Stimulated activated CD4-positive, alpha-beta T cell treated with anti-CD3 and anti-CD28 coated beads, TNF-alpha, amount 100 ng/mL, for 24 hours (primary cell): ENCODE measurements at places on chromosomes 5 and 9.
A peak's percentile ranks its signal among the peaks of the same experiment; 100 is the strongest.

- no peak for DNase-seq
These were observed 563.0 kb upstream of the KLF4 start for GRCh38 chr9:108052431-108053080.

DNA sequence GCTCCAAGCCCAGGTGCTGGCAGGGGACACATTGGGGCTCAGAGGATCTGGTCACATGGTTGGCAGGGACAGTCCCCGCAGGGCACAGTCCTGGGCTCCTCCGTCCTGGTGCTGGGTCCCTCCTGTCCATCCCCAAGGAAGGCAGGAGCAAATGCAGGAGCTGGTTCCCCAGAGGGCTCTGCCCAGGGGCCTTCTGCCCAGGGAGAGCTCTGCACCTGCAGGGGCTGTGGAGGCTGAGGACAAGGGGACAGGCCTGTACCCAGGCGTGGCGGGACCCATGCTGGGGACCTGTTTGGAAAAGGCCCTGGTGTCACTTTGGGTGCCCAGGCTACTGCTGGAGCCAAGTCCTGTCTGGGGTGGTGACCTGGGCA is 7.2 kb downstream of the SPATA31E1 start:
- DNase-seq, result no peak

- no peak for DNase-seq
These were observed 33.1 kb upstream of the ZNF462 start for GRCh38 chr9:106829666-106830408.

DNA sequence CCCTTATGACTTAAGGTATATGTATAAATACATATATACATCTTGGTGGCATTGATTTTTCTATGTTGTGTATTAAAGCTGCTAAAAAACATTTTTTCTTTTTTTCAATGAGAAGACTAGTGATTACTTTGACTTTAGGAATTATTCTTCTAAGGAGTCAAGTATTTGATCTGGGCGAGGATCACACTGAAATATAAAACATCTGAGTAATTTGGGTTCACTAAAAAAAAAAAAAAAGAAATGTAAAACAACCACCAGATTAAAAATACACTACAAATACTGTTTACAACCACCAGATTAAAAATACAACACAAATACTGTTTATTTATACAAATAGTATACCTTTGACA is 9.0 kb downstream of the UBAP1 start:
- no peak for DNase-seq

DNA sequence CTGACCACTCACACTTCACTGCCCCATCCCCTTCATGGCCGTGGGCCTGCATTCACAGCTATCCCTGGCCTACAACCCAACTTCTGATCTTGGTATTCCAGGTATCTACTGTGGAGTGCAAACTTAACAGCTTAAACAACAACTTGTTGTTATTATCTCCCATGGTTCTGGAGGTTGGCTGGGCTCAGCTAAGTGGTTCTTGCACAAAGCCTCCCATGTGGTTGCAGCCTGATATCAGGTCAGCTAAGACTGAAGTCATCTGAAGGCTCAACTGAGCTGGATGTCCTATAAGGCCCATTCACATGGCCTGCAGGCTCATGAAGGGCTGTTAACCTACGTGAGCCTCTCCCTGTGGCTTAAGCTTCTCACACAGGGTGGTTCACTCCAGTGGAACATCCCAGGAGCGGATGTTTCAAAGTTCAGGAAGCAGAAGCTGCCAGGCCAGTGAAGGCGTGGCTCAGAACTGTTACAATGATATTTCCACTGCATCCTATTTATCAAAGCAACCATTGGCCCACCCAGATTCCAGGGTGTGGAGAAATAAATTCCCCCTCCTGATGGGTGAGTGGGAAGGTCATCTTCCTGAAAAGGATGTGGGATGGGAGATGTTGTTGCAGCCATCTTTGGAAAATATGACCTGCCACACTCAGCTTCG is 30.0 kb upstream of the TRIO start:
- DNase-seq, result no peak

DNA sequence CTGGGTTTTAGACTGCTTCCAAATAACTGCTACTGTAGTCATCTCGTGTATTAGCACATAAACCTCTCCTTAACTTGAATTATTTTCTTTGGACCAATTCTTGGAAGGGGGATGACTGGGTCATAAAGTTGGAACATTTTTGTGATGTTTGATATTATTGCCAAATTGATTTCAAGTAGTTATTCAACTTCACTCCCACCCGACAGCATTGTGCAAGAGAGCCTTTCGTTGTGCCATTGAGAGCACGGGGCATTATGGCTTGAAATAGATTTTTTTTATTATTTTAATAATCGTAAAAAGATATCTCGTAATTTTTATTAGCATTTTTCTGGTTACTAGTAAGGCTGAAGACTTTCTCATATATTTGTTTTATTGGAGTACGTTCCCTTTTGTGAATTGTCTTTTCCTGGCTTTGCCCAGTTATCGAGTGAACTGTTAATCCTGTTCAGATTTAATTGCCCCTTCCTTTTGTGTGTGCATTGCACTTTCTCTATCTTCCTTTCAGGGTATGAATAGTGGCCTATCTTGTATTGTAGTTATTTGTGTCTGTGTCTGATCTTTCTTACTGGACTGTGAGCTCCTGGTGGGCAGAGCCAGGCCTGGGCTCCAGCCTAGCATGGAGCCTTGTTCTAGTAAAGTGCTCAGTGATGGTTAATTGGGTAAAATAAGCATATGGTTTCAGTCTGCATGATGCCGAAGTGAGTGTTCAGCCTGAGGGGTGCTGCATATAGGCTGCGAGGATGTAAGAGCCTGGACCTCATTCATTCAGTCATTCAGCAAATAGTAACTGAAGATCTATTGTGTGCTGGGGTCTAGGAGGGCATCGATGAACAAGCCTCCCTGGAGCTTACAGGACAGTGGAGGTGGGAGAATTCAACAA is 93.5 kb upstream of the SHB start:
- no peak for DNase-seq

DNA sequence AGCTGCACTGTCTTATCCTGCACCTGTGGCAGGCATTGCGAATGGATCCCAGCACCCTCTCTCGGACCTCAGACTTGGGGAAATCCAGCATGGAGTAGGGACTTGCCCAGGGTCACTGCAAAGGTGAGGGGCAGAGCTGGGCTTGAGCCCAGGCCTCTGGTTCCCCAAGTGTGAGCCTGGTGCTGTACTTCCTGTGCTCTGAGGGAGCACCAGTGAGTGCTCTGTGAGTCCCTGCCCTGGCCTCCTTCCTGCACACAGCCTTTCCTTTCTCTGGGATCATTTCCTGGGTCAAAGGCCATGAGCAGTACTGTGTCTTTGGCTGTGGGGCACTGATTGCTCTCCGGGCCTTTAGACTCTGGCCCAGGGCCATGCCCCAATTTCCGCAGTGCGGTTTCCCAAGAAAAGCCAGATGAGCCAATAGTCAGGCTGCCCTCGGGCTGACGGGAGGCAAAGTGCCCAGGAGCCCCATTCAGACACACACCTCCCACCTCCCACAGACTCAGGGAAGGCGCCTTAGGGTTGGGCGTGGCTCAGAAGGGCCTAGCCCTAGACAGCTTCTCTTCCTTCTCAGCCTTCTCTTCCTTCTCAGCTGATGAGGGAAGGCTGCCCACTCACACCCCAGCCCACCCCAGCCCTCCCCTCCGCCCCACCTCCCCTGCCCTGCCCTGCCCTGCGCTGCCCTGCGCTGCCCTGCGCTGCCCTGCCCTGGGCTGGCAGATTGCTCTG is 23.3 kb upstream of the TRIM14 start:
- DNase-seq, result no peak

DNA sequence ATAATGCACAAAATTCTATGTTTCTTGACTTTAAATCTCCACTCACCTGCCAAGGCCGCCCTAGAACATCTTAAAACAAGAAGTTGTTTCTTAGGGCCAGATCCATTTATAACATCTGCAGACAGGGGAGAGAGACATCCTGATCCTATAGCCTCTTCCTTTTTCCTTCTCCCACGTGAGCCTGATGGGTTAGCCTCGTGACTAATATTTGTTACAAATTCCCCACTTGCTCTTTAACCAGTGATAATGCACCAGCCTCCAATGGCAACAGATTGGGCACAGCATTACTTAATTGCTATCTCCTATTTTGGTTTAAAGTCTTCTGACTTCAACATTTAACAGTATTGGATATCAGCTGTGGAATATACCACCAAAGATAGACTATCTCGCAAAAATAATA is 196.5 kb downstream of the GADD45G start:
- DNase-seq, result no peak

- DNase-seq, result no peak
These were observed 31.6 kb downstream of the NEURL1B start for GRCh38 chr5:172672681-172673080.

DNA sequence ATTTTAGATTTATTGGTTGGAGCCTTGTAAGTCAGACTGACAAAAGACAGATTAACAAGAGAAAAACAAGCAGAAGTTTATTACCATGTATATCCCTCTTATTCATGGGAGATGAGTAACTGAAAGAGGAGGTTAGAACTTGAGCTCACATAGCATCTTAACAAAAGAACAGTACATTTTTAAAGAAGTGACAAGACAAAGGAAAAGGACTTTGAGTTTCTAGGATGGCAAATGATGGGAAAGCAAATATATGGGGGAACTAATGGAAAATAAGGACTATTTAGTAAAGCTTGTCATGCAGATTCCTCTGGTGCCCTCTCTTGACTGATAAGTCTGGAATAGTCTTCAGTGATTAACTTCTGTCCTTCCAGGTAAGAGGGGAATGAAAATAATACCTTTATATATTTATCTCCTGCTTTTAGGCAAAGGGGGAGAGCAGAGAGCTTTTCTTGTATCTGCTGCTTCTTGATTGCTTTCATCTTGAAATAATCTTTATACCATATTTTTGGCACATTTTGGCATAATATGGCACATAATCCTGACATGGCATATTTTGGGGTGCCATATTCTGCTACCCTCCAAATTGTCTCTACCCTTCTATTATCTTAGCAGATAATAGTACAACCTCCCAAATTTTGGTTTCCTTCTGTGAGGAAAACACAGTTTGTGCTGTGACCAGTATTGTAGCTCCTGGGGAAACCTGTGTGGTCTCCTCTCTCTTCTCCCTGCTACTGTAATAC is 206.8 kb downstream of the TMC1 start:
- no peak for DNase-seq

DNA sequence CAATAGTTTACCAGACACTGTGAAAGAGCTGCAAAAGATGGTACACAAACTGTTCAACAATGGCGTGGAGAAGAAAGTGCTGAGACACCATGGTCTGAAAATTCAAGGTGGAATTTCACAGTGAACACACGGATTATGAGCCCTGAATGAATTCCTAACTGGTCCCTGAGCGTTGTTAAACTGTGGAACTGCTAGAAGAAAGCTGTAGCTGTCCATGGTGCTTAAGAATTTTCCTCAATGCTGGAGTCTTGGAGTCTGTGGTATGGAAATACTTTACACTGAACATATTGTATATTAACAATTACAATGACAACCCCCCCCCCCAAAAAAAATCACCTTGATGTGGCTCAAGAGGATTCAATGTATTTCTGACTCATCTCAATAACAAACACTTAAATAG is 68.5 kb downstream of the SLC24A2 start:
- no peak for DNase-seq

DNA sequence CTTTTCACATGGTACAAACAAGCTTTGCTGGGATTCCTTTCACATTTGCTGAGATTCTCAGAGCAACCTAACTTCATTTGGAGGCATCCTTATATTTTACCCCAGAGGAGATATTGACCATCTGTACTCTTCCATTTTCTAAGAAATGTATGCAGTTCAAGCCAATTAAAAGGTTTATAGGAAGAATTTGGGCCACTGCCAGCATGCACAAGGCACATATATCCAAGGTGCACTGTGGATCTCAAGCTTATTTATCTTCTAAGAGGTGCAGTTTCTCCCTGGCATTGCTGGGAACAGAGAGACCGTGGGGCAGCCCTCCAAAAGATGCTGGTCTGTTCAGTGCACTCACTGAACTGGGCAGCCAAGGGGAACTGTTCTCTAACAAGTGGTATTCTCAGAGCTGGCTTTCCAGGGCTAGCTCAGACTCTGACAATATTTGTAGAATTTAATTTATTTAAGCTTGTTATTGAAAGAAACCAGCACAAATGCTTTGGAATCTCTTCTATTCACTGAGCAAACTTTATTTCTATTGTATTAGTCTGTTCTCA is 213.3 kb downstream of the TENT4A start:
- no peak for DNase-seq

- no peak for DNase-seq
These were observed 18.1 kb upstream of the LPCAT1 start for GRCh38 chr5:1541702-1542400.

- DNase-seq, result no peak
These were observed 138.7 kb downstream of the RAPGEF6 start for GRCh38 chr5:131496400-131496713.

DNA sequence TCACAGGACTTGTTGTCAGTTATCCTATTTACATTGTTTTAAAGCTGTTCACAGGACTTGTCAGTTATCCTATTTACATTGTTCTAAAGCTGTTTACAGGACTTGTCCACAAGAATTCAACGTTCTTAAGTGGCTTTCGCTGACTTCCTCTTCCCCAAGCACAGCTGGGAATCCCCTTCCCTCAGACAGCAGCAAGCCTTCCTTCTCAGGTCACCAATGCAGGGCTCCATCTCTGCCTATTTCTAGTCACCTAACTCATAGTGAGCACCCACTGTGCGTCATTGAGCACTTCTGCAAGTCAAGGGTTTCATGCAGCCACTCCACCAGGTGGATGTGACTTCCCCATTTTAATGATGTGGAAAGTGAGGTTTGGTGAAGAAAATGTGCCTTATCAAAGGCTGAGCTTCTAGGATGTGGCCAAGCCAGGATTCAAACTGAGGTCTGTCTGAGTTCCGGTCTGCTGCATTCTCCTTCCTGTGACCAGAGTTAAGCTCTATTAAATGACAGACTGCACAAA is 109.8 kb upstream of the ZNF462 start:
- no peak for DNase-seq

DNA sequence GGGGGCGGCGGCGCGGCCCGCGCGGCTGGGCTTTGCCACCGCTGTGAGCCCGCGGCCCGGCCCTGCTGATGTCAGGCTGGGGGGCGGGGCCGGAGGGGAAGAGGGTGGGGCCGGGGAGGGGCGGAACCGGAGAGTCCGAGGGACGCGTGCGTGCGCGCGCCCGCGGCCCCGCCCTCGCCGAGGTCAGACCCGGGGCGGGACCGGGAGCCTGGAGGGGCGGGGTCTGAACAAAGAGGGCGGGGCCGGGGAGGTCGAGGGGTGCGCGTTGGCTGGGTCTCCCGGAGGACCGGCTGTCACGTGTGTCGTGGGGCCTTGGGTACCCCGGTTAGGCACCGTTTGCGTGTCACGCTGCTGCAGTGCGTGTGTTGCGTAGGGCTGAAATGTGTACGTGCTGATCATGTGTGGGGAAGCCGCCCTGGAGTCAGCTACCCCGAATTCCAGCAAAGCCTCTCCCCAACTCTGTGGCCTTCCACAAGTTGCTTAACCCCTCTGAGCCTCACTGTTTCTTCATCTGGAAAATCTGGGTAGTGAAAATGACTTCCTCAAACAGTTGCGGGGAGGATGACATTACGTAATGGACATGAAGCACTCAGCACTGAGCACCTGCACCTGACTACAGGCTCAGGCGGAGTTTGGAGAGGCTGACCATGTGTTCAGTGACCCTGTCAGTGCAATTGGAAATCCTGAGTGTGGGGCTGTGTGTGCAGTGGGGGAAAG is at the start of gene RALGDS:
Gene RALGDS, minus strand, starts transcription at position 43 of the 717 bp plus-strand sequence. CDS start 86 bp downstream, outside the sequence.
- peak; percentile 83 for DNase-seq

- DNase-seq, result no peak
These were observed 470.6 kb upstream of the MPDZ start for GRCh38 chr9:13750061-13750460.
